ENCODE measurements at places on chromosomes 7 and 10. TPM values are rescaled to one million over a fixed set of nuclear protein-coding genes. Genes with fewer than 3 reads are reported as not detected.
A peak's percentile ranks its signal among the peaks of the same experiment; 100 is the strongest.

DNA sequence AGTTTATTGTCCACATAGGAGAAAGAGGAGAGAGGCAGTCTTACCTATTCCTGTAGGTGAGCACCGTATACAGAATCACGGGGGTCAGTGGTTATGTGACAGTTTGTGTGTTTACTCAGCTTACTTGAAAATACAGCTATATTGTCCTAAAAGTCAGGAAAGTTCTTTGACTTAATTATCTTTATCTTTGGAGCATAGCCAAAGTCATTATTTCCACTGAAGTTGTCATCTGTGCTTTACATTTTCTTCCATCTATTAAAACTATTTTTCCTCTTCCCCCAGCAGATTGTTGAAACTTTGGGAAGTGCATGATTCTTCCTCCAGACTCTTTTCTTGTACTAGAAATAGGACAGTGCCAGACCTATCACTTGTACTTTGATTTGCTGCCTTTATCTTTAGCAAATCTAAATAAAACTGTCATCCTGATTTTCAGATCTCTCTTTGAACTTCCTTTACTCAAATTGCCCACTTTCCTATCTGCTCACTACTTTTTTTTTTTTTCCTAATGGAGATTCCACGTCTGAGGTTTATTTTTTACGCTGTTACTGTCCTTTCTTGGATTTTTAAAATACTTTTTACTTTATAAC, 58.3 kb downstream of the TAF3 start:
- no peak for DNase-seq

GRCh38 chr7:132030086-132030568, 473.7 kb upstream of the PODXL start:
- no peak for DNase-seq

GRCh38 chr10:1778375-1778969, 41.1 kb upstream of the ADARB2 start:
- no peak for DNase-seq

DNA sequence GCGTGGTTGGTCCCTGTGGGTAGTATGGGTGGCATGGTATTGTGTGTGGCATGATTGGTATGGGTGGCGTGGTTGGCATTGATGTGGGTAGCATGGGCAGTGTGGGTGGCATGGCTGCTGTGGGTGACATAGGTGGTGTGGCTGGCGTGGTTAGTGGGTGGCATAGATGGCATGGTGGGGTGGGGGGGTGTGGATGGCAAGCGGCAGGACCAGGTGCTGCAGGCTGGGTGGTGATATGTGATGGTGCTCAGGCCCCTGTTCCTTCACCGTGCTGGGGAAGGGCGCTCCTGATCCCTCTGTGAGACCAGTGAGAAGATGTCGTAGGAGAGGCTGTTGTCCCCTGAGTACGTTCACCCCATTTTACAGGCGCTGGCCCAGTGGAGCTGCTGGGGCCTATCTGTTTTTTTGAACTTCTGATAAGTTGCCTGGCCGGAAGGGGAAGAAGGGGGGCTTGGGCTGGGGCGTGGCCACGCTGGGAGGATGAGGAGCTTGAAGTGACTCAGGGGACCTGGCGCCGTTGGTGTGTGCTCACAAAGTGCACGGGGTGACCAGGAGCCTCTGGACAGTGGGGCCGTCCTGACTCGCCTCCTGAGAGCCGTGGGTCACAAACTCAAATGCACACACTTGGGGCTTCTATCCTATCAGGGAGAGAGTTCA, 17.5 kb downstream of the INPP5A start:
- peak; percentile 79 for DNase-seq

The OR6V1 gene
- total RNA-seq = not detected
